NCI-H2107 (cell line): ENCODE measurements at places on chromosomes 13 and 19.

DNA sequence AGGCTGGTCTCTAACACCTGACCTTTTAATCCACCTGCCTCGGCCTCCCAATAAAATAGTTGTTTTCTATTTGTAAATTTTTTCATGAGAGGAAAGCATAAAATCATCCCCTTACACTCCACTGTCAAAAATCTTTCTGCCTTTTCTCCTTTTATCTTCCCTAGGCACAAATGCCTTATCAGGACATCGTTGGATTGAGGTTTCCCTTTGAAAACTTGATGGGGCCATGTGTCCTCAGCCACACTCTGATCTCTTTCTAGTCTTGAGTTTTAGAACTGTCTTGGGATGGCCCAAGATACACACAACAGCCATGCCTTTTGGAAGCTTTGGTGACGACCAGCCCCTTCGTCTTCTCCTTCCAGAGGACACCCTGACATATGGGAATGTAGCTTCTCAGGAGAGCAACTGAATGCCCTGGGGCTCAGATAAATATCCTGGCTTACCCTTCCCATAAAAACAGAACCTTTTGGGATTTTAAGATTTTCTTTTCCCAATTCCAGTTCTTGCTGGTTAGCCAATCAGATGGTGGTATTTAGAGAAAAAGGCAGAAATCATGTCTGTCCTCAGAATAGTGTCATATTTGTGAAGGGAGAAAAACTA, 112.4 kb downstream of the ZNF429 start:
- no peak for DNase-seq

DNA sequence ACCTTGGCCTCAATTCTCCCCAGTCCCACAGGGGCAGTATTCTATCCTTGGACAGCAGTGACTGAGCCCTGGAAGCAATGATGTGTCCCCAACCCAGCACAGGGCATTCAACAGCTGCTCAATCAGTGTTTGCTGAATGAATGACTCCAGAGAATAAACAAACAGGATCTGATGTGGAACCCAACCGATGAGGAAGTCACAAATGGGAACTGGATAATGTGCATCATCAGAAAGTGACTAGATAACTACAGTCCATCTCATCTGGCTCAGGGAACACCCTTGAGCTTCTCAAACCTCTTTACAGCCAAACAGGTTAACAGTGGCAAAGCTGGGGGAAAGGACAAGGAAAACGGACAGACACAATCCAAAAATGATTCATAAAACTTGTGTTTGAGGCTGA, 8.2 kb downstream of the SLC25A30 start:
- no peak for DNase-seq

DNA sequence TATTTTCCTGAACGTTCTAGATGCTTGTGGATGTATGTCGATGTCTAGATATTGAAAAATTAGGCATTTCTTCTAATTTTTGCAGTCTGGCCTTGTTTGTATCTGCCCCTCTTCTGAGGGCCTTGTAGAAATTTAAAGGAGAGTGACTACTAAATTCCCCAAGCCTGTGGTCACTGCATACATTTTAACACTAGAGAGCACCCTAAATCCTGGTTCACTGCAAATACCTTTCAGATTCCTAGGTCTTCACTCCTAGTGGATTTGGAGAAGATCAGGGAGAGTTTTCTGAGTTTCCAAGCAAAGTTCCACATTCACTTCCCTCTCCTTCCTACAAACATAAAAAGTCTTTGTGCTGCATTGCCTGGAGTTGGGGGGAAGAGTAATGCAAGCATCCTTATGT, 1272.5 kb downstream of the OLFM4 start:
- DNase-seq = no peak

GRCh38 chr19:38658462-38659306, 11.2 kb downstream of the ACTN4 start:
- DNase-seq = no peak

GRCh38 chr19:17086834-17087233, 11.3 kb downstream of the MYO9B start:
- DNase-seq = no peak

DNA sequence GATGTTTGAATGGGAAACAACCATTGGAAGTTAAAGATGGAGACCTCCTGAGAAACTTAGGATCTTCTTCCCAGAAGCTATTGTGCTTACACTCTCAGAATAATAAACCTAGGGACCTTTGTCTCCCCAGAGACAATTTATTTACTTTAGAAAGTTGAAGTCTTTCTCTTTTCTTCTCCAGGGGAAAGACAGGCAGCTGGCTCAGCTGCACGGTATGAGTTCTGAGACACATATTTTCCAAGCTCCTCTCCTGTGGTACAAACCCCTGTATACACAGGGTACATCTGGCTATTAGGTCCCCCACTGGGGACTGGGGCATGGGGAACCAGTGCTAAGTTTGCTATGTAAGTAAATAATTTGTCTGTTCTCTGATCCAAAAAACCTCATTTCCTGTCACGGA, 67.5 kb upstream of the POSTN start:
- no peak for DNase-seq

DNA sequence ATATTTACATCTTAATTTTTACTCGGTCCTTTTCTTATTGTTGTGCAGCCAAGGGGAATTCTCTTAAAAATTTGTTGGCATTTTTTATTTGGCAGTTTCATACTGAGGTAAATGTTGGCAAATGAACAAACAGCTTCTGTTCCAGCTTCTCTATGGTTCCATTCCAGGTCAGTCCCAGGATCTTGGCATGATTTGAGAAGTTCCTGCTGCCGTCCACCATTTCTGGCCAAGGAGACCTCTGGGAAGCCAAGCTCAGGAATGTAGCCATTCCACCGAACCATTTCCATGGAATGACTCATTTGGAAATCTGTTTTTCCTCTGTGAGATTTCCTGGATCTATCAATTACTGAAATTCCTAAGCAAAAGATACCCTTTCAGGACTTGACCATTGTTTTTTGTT, 43.9 kb downstream of the SLC10A2 start:
- no peak for DNase-seq

- DNase-seq = no peak
Measured at GRCh38 chr13:87674247-87674738, 3.1 kb downstream of the SLITRK5 start.
